ENCODE measurements at places on chromosomes 4 and X. TPM values are rescaled to one million over a fixed set of nuclear protein-coding genes. Genes with fewer than 3 reads are reported as not detected.
A peak's percentile ranks its signal among the peaks of the same experiment; 100 is the strongest.

GRCh38 chrX:53714580-53715345, 28.2 kb upstream of the HUWE1 start:
- no peak for DNase-seq

DNA sequence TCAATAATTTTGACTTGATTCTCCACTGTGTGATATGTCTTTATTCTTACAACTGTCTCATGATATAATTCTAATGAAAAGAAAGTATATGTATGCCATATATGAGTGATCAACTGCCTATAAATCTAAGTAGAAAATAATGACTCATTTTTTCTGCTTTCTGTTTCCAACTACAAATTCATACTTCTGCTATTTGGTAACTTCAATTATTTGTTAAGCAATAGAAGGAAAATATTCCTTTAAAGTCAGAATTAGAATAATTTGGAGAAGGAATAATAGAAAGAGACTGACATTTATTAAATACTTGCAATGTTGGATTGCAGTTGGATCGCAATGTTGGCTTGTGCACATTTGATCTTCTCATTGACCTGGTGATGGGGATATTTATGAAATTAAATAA, 204.2 kb upstream of the PACRGL start:
- no peak for DNase-seq

DNA sequence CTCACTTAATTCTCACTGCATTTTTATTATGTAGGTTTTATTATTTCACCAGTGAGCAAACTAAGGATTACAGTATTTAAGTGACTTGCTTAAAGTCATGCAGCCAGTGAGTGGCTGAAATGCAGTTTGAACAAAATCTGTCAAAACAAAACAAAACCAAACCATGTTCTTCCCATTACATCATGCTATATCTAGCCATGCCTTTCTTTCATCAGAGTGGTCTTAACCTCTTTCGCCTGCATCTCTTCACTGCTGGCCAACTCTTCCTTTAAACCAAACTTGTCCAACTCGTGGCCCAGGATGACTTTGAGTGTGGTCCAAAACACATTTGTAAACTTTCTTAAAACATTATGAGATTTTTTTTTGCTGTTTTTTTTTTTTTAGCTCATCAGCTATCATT, 223.2 kb downstream of the PCDH7 start:
- DNase-seq, result no peak

- DNase-seq, result no peak
Observed at GRCh38 chr4:74111990-74112389, 13.0 kb upstream of the CXCL2 start.

GRCh38 chrX:71170660-71171059, 26.0 kb downstream of the NLGN3 start:
- no peak for DNase-seq

NPY1R gene
- total RNA-seq, result 1.3 TPM

DNA sequence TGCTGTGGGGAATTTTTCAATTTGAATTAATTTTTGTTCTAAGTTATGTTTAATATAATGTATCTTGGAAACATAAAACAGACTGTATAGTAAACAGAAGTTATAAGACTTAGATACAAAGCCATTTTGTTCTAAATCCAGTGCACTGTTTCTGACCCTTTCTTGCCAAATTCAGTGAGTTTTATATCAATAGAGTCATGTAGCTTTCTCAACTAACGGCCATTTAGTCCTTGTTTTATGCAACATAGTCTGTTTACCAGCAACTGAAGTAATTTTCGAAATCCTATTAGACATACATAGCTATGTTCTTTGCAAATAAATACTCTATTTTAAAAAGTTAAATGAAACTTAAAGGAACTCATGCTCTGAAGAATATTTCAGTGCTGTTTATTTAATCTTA, 242.8 kb downstream of the ADGRL3 start:
- DNase-seq, result no peak

DNA sequence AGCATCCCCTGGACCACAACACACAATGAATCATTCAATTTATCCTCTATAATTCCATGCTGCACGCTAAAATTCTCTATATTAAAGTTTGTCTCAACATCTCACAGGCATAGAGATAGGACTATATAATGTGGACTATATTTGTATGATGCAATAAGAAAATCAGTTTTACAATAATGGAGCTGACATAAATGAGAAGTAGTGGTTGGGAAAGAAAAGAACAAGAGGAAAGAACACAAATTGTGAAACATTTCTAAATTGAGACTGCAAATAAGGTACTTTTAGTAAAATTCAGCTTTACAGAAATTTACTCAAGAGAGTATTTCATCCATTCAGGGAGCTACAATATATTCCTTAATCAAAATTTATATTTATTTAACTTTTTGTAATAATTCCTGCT, 120.4 kb downstream of the ARAP2 start:
- DNase-seq, result no peak

FRG2 gene
- total RNA-seq, result not detected

DNA sequence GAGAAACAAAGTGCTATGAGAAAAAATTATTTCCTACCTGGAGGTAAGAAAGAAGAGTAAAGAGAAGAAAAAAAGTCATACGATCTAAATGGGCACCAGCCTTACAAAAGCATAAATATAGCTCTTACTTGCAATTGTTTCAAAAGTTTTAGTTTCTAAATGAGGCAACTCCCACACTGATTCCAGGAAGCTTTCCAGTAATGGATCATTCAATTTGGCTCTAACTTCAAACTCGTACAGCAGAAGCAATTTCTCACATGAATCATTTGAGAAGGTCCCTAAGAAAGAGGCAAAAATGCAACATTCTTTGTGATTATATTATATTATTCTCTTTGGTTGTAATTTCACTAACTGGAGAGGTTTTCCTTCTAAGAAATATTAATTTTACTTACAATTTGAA, 109.9 kb downstream of the DLG3 start:
- DNase-seq, result no peak

DNA sequence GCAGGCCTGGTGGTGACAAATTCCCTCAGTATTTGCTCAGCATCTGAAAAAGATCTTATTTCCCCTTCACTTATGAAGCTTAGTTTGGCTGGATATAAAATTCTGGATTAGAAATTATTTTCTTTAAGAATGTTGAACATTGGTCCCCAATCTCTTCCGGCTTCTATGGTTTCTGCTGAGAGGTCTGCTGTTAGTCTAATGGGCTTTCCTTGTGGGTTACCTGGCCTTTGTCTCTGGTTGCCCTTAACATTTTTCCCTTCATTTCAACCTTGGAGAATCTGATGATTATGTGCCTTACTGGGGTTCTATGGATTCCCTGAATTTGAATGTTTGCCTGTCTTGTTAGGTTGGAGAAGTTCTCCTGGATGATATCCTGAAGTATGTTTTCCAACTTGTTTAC, 17.4 kb upstream of the TMPRSS11F start:
- no peak for DNase-seq

ZMAT1 gene
- total RNA-seq, result 4.9 TPM

TECRL gene
- total RNA-seq, result not detected

CYSLTR1 gene
- total RNA-seq, result not detected

GRCh38 chr4:22129454-22130029, 181.0 kb upstream of the KCNIP4 start:
- DNase-seq, result no peak

GRCh38 chr4:677431-678293, 3.3 kb downstream of the MYL5 start:
- DNase-seq, result no peak

BTK gene
- not detected for total RNA-seq

CENPVL1 gene
- not detected for total RNA-seq

DNA sequence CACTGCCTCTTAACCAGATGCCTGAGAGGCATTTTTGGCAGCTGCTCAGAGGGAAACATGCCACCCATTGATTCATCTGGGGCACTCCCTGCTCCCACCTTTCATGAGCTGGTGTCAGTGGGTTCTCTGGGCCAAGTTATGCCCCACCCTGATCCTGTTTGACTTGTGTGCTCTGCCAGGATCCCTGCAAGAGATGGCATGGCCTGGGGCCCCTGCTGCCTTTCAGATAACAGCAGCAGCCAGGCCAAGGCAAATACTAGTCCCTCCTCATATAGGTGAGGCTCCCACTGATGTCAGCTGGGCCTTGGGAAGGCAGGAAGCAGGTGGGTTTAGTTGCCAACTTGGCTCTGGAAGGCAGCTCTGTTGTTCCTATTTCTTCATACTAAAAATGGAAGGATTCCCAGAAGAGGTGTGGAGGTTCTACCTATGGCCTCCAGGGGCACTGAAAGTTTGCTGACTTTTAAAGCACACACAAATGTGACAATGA, 192.9 kb upstream of the RBPJ start:
- DNase-seq, result no peak

DNA sequence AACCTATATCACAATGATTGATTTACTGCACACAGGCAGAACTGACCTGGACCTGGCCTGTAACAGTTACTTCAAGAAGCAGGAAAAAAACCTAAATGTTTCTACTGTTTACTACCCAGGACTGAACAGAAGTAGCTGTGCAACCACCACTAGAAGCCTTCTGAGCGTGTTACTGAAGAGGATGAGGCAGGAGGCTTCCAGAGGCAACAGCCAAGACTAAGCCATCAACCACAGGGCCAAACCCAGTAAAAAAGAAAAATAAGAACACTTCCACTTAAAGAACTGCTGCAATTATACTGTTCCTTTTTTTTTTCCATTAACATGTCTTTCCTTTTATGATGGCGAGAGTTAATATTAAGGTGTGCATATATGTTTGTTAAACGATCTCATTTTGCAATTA, 29.4 kb upstream of the TTC29 start:
- DNase-seq, result no peak

LRCH2 gene
- 7.9 TPM for total RNA-seq

UGT8 gene
- total RNA-seq, result not detected

DNA sequence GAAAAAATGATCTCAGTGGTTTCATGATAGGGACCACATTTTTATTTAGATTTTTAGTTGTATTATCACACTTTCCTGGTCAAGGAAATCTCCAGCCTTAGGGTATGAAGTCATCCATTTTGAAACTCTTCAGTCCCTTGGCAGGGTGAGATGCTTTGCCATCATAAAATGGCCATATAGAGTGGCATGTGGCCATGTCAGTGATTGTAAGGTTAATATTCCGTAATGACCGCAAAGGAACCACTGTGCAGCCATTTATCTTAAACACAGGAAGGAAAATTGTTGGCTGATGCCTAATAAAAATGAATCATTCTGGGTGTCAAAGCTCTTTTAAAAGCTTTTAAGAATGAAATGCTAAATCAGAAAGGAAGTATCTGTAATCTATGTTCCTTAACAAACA, 35.6 kb downstream of the COMMD8 start:
- DNase-seq, result no peak

DNA sequence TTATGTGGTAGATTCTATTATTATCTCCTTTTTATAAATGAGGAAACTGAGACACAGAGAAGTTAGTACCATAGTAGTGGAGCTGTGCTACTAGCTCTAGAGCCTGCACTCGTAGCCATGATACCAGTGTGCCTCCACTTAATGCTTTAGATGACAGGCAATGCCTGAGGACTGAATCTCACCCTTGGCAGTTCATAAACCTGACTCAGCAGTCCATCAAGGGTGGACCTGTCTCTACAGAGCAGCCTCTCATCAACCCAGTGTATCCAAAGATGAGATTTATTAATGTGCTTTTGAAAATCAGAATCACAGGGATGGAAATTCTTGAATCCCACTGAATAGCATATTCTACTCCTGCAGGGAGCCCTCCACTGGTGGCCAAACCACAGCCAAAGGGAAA, 483.2 kb upstream of the DIPK2B start:
- no peak for DNase-seq

DNA sequence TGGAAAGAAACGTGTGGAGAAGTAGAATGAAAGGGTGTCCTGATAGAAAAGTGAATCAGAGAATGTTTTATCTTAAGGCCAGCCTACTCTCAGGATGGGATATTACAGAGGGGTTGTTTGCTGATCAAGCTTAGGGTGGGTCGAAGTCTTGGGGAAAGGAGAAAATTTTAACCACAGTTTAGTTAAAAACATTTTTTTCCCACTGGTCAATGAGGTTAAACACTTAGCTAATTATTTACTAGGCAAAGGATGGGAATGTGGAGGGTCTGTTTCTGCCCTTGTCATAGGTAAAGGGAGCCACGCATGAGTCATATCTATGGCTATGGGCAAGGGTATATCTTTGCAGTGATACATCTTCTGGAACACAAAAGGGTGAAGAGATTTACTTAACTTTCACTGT, 16.1 kb upstream of the SULT1E1 start:
- DNase-seq, result no peak

IL2 gene
- not detected for total RNA-seq

DNA sequence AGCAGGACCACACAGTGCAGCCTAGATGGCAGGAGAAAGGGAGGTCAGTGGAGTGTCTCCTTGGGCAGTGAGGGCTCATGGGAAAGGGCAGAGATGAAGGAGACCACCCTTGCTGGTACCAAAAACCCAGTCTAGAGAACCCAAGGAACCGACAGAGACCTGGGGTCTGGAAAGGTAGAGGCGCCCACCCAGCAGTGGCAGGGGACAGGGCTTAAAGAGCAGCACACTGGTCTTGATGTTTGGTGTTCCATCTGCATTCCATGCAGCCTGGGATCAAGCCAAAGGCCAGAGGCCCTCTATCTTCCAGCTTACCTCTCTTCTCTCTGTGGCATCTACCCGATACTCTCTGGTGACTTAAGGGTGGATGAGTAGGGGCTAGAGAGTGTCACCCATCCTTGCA, 127.5 kb downstream of the PJA1 start:
- DNase-seq, result no peak

- no peak for DNase-seq
Observed at GRCh38 chr4:128758314-128758922, 51.1 kb upstream of the JADE1 start.

ALB gene
- not detected for total RNA-seq

- no peak for DNase-seq
Observed at GRCh38 chr4:129189630-129190029, 93.7 kb downstream of the C4orf33 start.

DNA sequence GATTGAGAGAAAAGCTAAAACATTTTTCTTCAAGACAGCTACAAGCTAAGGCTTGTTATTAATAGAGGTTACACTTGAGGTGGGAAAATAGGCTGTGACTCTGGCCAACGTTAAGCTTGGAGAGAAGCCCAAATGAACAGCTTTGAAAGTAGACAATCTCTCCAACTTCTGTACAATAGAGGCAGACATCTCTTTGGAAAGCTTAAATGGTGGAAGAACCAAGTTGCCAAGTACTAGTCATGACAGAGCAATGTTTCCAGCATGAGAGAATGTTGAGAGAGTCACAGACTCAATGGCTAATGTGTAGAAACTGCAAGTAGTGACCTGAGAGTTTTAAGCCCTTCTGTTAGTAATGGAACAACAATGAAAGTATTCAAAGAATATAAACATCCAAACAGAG, 298.1 kb downstream of the INPP4B start:
- DNase-seq, result no peak

DNA sequence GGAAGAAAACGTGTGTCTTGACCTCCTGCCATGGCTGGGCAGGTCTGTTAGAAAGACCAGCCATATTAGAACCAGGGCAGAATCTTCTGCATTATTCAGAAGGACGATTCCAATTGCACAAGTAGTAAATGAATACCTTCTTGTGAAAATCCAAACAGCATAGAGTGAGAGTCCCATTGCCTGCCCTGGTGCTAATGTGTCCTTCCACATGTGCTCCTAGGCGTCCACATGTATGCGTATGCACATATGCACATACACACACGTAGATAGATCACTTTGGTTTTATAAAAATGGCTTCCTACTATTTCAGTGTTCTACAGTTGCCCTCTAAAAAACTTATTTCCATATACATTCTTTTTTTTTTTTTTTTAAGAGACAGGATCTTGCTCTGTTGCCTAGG, 10.2 kb upstream of the GRPEL1 start:
- no peak for DNase-seq

- DNase-seq, result no peak
Observed at GRCh38 chr4:46550471-46550870, 160.5 kb upstream of the GABRA2 start.

- DNase-seq, result no peak
Observed at GRCh38 chr4:182447767-182448280, 204.6 kb downstream of the TENM3 start.

GRCh38 chr4:173168396-173169177, at the start of gene GALNT7:
TSS of gene GALNT7 (plus strand) at chr4:173168811. CDS start at chr4:173168836, 25 bp downstream.
- DNase-seq, result peak; percentile 88
